Dermis microvascular lymphatic vessel endothelial cell (primary cell): ENCODE measurements at places on chromosomes 5 and 9.

GRCh38 chr9:22700171-22700570 is 253.5 kb downstream of the DMRTA1 start:
- DNase-seq, result no peak

DNA sequence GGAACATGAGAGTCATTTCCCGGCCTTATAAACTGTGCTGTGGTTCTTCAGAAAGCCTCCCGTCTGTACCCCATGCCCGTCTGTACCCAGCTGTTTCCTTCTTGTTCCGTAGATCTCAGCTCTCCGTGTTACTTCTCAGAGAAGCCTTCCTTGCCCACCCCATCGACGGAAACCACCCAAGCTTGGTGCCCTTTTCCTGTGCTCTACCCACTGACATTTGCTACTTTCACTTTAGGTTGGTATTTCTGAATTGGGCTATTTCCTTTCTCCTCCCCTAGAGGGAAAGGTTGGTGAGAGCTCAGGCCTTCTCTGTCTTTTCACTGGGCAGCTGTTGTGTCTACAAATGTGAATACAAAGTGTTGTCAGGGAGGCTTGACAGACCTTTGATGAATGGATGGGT is 764.5 kb upstream of the ADAMTS16 start:
- DNase-seq, result no peak

- DNase-seq, result no peak
Measured at GRCh38 chr9:77831781-77832180, 183.7 kb upstream of the GNA14 start.

DNA sequence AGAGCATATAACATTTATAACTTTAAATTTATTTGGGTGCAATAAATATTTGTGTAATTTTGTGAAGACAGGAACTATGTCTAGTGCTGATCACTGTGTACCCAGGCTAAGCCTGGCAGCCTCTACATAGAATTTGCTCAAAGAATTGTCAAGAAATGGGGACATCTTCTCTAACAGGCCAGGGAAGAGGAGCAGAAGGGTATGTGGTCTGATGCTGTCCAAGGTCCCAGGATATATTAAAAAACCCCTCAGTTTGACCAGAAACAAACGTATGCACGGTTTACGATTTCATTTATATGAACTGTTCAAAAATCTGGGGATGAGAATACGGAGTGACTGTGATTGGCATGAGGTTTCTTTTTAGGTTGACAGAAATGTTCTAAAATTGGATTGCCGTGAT is 55.9 kb downstream of the MAT2B start:
- no peak for DNase-seq

- no peak for DNase-seq
Measured at GRCh38 chr9:133957328-133957727, 34.8 kb downstream of the VAV2 start.

GRCh38 chr9:117304549-117304948 is 110.3 kb downstream of the ASTN2 start:
- no peak for DNase-seq

- DNase-seq, result no peak
Measured at GRCh38 chr9:137206602-137207001, 1.1 kb downstream of the NDOR1 start.

GRCh38 chr5:173890195-173890991 is 2.2 kb downstream of the CPEB4 start:
- no peak for DNase-seq

- DNase-seq, result no peak
Measured at GRCh38 chr5:103505581-103506305, 56.8 kb downstream of the NUDT12 start.

DNA sequence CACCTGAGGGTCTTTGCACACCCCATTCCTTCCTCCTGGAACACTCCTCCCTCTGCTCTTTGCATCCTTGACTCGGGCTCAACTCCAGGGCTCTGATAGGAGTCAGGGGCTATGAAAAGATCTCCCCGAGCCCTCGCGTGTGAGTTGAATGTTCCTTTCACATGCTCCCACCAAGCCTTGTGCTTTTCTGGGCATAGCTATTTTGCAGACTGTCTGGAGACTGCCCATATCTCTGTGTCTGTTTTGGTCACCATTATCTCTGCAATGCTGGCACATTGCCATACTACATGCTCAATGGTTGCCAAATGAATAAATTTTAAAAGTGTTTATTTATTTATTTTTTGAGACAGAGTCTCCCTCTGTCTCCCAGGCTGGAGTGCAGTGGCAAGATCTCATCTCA is 56.9 kb upstream of the PLPP1 start:
- DNase-seq, result no peak

DNA sequence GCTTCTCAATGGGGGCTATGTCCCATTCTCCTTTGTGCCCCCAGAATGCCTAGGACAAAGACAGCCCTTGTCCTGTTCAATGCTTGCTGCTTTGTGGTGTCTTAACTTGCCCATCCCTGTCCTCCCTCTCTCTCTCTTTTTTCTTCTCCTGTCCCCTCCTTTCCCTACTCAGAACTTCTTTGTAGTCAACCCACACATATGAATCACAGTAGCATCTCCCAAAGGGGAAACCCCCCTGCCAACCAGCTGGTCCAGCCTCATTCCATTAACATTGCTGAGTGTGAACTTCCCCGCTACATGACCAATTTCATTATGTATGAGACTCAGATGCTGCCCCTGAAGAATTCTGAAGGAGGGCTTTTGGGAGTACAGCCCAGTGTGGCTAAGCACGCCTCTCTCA is 408.3 kb downstream of the ENC1 start:
- no peak for DNase-seq

DNA sequence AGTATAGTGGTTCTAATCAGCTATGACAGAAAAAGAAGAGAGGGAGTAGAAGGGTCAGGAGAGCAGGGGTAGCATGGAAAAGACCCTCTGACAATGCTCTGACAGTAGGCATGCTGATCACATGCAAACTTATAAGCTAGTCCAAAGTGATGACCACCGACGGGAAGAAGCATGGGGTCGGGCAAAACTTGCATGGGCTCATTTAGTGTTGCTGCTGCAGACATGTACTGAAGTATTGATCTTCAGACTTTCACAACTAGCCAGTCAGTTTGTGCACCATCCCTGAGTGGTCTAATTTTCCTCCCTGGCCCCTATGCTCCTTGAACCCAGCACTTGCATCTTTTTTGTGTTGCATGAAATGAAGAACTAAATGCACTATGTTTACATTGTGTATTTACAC is 225.4 kb downstream of the SYK start:
- DNase-seq, result no peak

DNA sequence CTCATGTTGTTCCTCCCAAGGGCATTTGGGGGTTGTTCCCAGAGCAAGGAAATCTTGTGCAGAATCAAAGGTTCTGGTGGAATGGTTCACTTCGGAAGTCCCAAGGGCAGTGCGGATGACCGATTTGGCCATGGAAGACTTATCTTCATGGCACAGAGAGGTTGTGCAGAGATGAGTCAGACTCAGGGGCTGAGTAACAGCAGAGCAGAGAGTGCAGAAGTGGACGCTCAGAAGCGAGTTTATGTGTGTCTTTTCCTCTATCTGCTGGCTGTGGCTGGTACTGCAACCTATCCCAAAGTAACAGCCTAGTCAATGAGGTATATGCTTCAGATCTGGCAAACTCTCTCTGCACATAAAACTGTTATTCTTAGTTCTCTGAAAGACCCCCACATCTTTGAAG is 118.1 kb downstream of the DPYSL3 start:
- DNase-seq, result peak; percentile 30

- no peak for DNase-seq
Measured at GRCh38 chr9:134225816-134226215, 61.5 kb upstream of the RNU6ATAC start.

DNA sequence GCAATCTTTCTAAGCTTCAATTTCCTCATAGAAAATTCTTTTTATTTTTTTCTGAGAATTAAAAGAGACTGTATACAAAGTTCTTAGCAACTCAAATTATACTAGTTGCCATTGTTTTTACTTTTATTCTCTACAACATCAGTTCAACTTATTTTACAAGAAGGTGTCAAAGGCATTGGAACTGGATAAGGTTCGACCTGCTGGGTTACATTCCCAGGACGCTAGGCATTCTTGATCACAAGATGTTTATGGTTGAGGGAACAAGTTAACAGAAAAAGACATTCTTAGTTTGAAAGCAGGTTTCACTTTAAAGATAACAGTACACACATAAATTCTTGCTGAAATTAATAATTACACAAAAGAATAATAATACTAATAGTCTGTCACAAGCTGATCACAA is 163.5 kb upstream of the SNX2 start:
- DNase-seq, result no peak

- no peak for DNase-seq
Measured at GRCh38 chr5:115531787-115532367, 12.7 kb downstream of the FEM1C start.

DNA sequence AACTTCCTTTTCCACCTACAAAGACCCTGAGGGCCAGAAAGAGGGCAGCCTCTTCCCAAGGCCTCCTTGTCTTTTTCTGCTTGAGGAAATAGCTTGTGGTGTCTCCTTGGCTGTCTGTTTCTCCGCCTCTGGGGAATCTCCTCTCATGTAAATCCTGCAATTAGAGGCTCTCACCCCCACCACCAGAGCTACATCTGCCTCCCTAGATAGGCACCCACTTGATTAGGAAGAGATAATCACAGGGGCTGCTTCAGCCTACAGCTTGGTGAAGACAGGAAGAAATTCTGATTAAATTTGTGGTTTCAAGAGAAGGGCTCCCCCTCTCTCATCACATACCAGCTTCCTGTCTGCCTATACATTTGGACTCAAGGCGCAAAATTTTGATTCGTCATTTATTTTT is 75.6 kb downstream of the TLR4 start:
- DNase-seq, result no peak

DNA sequence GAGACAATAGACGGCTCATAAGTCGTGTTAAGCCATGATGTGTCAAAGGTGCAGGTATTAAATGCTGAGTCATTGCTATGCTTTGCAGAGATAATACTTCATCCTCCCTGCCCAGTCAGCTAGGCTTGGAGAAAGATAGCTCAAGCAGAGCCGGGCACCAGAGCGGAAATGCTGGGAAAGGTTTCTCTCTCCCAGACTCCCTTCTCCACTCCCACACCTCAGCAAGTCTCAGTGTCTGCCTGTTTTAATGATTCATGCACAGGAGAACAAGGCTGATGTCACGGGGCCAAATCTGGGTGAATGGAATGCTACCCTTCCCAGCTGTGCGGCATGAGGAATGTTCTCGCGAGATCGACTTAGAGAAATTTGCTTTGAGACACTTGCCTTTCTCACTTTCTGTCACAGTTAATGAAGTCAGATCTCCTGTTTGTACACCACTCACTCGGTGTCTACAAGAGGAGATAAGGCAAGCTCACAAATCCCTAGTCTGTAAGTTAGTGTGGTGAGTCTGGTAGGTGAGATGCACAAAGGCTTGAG is 204.4 kb downstream of the EFNA5 start:
- DNase-seq, result no peak

DNA sequence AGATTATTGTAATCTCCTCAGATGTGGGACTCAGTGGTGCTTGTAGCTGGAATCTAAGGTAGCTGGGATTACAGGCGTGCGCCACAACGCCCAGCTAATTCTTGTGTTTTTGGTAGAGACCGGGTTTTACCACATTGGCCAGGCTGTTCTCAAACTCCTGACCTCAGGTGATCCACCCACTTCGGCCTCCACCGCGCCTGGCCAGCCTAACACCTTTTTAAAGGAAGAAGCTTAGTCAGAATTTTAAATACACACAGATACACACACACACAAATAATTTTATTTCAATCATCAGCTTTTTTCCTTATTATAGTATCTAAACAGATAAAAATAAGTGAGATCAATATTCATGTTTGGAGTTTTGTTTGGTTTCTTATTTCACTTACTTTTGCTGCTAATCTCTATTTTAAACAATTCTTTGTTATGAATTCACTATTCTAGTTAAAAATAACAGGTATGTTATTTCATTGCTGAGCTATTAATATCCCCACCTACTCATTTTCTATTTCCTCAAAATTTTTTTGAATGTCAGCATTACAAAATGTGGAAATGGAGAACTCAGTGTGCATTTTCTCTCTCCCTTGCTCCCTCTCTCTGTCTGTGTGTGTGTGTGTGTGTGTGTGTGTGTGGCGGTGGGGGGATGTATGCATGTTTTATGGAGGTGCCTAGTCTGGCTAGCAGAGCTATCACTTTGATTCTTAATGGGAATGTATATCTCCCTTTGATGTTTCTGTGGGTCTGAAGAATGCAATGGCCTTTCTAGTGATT is 960.6 kb upstream of the DMAC1 start:
- DNase-seq, result no peak

- no peak for DNase-seq
Measured at GRCh38 chr9:4937446-4937845, 47.6 kb upstream of the JAK2 start.

DNA sequence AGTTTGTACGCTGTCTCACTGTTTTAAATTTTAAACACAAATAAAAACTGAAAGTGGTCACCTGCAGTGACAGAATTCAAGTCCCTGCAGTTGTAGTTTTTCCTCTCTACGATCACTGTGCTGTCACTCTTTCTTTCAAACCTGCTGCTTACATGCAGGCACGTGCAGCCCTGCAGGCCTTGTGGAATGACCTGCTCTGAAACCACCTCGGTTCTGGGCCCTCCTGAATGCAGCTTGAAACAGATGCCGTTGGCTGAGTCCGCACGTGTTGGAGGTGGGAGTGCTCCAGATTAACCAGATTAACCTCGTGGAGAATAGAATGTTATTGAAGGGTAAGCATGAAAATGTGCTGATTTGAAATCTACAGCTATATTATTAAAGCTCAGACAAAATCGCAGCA is 126.0 kb upstream of the ERCC6L2 start:
- DNase-seq, result no peak

- no peak for DNase-seq
Measured at GRCh38 chr9:135901826-135902225, 5.5 kb downstream of the CAMSAP1 start.

GRCh38 chr5:57215629-57216195 is 41.9 kb downstream of the GPBP1 start:
- no peak for DNase-seq
